ENCODE measurements at places on chromosomes 3 and 15.

DNA sequence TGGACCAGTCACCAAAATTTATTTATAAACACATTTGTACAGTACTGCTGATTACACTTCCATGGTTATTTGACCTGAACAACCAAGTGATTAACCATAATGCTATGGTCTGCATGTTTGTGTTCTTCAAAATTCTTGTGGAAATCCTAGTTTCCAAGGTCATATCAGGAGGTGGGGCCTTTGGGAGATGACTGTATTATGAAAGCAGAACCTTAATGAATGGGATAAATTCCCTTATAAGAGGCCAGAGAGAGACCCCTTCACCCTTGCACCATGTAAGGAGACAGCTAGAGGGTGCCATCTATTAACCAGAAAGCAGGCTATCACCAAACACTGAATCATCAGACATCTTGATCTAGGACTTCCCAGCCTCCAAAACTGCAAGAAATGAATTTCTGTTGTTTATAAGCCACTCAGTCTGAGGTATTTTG, 1.9 kb downstream of the SCAPER start:
- H3K4me1 ChIP-seq: peaks cover 21% of the 10 kb centered on the region
- H3K27ac ChIP-seq: no peak overlapping the region
- no peaks in the 10 kb centered on the region for H3K36me3 ChIP-seq
- H3K27me3 ChIP-seq: no peaks in the 10 kb centered on the region
- DNase-seq: no peak
- peak overlapping the region; percentile 63 for H3K4me3 ChIP-seq

- no peaks in the 10 kb centered on the region for H3K27me3 ChIP-seq
- H3K27ac ChIP-seq: no peak overlapping the region
- no peaks in the 10 kb centered on the region for H3K4me1 ChIP-seq
These were observed 710.3 kb downstream of the ZBBX start for GRCh38 chr3:166669781-166670180.

DNA sequence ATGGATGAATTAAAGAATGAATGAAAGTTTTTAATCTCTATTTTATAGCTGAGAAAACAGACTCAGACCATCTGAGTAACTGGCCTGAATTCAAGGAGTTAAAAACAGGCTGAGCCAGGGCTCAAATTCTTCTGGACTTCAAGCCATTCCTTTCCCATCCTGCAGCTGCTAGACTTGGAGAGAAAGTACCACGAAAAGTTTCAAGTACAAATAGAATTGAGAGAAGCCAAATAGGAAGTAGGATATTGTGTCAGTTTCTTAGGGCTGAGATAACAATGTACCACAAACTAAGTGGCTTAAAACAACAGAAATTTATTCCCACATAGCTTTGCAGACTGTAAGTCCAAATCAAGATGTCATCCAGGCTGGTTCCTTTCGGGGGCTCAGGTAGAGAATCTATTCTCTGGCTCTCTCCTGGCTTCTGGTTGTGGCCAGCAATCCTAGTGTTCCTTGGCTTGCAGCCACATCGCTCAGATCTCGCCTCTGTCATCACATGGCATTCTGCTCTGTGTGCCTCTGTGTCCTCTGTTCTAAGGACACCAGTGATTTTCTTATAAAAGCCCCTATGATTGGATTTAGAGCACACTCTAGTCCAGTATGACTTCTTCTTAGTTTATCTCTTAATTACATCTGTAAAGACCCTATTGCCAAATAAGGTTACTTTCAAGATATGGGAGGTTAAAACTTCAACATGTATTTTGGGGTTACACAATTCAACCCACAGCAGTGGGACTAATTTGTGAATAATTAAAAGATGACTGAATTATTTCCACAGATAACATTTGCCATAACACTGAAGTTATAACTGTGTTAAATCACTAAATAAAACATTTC, 25.7 kb upstream of the GOLIM4 start:
- no peaks in the 10 kb centered on the region for H3K36me3 ChIP-seq
- H3K4me1 ChIP-seq: no peaks in the 10 kb centered on the region
- no peak for DNase-seq
- H3K27me3 ChIP-seq: peaks cover 11% of the 10 kb centered on the region

DNA sequence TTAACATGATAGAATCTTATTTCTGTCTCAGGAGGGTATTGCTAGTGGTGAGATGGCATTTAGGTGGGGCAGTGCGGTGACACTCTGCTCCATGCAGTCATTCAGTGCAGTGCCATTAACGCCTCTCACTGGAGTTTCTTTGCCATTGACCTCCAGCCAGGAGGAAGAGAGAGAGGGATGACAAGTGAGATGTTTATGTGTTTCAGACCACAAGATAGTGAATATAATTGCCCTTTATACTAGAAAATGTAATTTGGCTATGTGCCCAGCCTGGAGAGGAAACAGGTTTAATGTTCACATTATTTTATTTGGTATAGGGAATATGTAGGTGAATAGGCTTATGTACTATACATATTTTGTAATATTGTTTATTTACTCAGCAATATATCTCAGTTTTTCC, 84.5 kb downstream of the ZIC1 start:
- no peak overlapping the region for H3K4me3 ChIP-seq
- no peaks in the 10 kb centered on the region for H3K27me3 ChIP-seq
- DNase-seq: no peak
- no peaks in the 10 kb centered on the region for H3K36me3 ChIP-seq
- H3K27ac ChIP-seq: no peak overlapping the region

DNA sequence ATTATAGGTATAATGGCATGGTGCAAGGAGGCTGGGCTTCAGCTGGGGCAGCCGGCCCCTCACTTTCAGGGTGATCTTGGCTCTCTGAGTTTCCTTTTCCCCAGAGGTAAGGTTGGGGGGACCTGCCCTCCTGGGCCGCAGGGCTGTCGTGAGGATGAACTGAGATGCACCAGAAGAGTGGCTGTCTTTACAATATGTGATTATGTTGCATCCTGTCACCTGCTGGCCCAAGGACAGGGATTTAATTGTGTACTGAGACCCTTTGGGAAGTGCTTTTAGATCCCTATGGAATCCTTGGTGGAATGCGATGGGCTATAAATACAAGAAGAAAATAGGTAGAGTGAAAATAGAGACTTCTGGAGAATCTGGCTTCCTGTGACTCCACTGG, 22.1 kb downstream of the ANAPC13 start:
- no peak overlapping the region for H3K27ac ChIP-seq
- H3K4me1 ChIP-seq: no peaks in the 10 kb centered on the region
- no peak for DNase-seq
- peaks cover 42% of the 10 kb centered on the region for H3K27me3 ChIP-seq
- H3K4me3 ChIP-seq: no peak overlapping the region
- peaks cover 2% of the 10 kb centered on the region for H3K36me3 ChIP-seq

Measured in T-helper 17 cell (primary cell).